ENCODE measurements at places on chromosomes 5 and 9.

DNA sequence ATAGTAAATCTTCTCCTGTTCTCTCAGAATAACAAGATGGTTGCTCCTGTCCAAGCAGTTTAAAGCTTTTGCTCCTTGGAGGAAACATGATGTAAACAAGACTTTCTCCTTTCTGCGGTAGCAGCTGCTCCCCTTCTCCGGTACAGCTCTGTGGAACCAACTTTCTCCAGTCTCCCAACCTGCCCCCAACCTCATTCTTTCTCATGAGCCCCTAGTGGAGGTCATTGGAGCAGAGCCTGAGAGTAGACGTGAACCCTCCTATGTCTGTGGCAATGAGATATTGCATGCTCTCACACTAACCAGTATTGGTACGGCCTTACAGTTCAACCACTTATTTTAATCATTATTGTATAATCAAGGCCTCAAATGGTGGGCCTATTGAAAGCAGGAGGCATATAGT lies 483.8 kb upstream of the CDH10 start:
- DNase-seq = no peak

GRCh38 chr9:14092344-14092743 lies 221.6 kb downstream of the NFIB start:
- DNase-seq = no peak

- DNase-seq = no peak
Observed at GRCh38 chr5:103497781-103498180, 64.8 kb downstream of the NUDT12 start.

DNA sequence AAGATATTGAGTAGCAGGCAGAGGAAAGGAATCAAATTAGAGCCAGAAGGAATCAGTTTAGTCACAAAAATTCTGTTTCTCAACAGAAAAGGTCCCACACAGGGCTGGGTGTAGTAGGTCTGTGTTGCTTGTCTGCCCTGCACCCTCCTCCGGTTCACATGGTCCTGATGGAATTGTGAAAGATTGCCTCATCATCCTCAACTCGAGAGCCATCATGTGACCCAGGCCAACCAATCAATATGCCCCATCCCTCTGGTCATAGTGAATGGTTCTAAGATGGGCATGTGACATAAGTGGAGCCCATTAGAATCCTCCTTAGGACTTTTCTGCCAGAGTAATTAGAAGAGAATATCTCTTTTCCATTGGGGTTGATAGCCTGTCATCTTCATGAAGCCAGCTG lies 56.7 kb upstream of the RAD23B start:
- DNase-seq = no peak

DNA sequence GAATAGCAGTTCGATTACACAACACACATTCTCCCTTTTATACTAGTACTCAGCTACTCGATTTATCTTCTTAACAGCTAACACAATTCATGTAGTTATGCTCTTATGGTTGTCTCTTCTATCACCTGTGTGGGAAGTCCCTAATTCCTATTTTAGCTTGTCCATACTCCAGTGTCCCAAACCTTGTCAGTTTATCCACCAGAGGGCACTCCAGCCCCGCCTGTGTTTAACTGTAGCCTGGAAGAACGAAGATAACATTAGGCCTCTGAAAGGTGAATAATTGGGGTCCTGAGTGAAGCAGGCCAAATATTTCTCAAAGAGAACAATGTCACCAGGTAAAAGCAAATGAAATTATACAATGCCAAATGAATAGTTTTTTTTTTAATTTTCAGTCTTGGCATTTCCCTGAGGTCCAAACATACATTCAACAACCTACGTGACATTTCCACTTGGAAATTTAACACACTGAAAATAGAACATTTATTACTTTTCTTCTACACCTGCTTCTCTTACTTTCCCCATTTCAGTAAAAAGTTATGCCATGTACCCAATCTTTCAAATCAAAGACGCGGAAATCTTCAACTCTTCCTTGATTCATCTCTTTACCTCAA lies 560.7 kb downstream of the HTR1A start:
- peak; percentile 29 for DNase-seq

- peak; percentile 30 for DNase-seq
Observed at GRCh38 chr5:9947944-9948343, 301.7 kb downstream of the ATPSCKMT start.

GRCh38 chr5:159571501-159572244 lies 241.4 kb upstream of the IL12B start:
- no peak for DNase-seq

DNA sequence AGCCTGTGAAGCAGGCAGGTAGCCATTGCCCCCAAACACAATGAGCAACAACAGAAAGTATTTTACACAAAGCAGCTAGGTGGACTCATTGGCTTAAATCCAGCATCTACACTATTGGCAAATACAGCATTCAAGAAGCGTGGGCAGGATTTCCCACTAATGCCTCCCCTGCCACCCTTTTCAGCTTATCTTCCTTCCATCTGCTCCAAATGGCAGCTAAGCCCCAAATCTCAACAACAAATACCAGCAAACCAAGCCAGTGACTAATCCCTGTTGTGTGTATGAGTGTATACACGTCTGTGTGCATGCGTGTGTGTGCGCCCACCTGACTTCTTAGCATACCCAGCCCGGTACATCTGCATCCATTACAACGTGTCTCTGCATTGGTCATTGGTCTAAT lies 151.2 kb upstream of the WWC1 start:
- no peak for DNase-seq

DNA sequence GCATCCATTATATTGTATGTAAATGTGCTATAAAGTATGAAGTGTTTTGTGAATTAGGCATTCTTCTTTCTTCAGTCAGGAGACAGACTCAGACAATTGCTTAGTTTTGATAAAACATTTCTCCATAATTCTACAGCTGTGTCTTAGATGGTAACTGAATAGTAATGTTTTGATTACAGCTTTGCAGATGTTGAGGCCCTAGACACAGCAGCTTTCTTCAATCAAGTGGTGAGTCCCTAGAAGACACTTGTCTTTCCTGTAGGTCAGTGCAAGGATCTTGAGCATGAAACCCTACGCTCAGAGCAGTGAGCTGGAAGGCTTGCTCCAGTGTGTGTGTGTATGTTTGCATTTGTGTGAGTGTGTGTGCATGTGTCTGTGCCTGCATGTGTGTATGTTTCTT lies 46.8 kb upstream of the CD180 start:
- DNase-seq = no peak

GRCh38 chr9:136185596-136186366 lies 19.1 kb downstream of the LHX3 start:
- DNase-seq = no peak

DNA sequence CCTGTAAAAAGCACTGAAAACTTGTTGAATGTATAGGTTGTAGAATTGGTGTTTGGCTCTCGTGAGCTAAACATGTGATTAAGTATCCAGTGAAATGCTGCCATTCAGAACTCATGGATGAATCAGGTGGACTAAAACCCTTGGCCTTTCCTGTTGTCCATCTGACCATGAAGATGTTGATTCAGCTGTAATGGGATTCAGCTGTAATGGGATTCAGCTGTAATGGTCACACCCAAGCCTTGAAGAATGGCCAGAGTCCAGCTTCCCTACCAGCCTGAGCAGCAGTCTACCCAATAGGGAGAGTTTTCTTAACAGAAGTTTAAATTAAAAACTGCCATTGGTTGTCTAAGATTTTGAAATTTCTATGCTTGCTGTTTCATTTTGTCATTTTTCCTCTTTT lies 18.1 kb downstream of the MAMDC2 start:
- no peak for DNase-seq

DNA sequence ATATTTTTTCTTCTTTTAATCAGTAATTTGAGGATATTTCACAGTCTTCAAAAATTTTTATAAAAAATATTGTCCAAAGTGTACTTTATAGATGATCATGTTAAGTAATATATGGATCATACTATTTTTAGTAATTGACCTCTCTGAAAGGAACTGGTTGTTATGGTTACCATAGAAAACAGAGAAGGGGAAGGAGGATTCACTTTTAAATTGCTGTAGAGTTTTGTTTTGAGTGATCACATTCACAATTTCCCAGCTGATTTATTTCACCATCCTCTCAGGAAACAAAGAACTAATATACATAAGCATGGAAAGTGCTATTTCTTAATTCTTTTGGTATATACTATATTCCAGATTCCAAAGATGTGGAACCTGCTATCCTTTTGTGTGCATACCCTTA lies 56.5 kb upstream of the NREP start:
- no peak for DNase-seq

- DNase-seq = no peak
Observed at GRCh38 chr9:89006267-89006666, 15.0 kb downstream of the S1PR3 start.

- DNase-seq = no peak
Observed at GRCh38 chr5:1086137-1086536, 25.7 kb downstream of the SLC12A7 start.

- peak; percentile 87 for DNase-seq
Observed at GRCh38 chr9:133121198-133121914, at the start of gene RALGDS. Gene RALGDS (minus strand): TSS chr9:133121240. CDS start chr9:133121154, 86 bp downstream.

DNA sequence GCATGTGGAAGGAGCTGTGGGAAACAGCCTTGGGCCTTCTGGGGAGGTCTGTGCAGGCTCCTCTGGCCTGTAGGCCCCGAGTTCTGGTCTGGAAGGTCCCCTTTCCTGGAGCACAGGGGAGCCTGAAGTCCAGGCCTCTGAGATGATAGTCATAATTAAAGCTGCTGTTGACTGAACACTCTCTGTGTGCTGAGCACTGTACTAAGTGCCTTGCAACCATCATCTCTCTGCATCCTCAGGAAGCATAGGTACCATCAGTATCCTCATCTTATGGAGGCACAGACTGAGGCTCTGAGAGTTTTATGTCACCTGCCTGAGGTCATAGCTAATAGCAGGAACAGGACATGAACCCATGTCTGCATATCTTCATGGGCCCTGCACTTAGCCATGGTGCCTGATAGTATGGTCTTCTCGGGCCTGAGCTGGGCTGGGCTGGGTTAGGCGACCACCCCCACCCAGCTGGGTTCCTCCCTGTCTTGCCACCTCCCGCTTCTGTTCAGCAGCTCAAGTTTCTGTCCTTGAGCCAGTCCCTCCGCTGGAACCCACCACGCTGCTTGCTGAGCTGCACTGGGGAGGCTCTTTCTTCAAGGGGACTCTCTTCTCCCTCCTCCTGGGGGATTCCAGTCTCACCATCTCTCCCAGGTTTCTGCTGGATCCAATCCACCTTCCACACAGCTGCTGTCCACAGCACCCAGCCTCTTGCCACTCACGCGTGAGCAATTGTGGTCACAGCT lies 27.6 kb downstream of the LMX1B start:
- DNase-seq = no peak

DNA sequence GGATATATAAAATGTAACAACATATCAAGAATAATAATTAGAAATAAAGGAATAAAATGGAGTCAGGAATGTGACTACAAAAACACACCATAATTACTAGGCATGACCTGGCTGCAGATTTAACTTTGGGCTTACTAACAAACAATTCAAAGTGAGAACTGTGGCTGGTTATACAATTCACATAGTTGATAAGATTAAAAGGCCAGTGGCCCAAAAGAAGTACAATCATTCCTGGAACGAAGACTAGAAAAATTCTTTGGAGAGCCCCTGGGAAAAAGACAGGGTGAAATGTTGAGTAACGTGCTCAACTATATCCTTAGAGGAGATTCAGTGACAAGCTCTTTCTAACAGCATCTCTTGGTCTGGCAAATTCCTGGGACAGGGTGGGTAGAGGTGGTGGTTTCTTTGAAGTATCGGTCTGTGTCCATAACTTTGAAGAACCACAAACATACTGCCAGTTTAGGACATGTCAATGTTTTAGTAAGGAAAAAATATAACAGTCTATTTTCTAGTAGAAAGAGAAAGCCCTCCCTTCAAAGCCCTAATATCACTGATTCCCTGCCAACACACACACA lies 75.0 kb upstream of the IL6ST start:
- no peak for DNase-seq

DNA sequence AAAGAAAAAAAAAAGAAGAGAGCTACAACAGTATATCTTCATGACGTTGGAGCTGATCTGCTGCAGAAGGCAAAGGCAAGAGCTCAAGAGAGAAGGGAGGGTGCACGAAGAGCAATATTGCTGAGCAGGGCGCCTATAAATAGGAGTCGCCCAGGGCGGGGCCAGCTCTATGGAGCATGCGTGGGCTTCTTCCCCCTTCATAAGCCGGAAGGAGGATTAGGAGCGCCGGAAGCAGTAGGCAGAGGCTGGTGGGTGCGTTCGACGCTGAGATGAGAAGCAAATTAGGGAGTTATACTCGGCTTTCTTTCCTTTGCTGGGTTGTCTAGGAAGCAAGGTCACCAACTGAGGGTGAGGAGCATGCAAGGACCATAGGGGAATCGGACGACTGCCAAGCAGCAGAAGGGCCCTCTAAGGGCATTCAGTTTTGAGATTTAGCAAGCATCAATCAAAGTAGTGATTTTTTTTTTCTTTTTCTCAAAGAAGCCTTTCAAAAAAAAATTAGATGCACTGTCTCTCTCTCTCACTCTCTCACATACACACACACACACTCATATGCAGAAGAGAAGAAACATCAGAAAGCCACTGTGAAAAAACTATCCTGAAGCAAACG lies 496.7 kb downstream of the ENC1 start:
- no peak for DNase-seq

- no peak for DNase-seq
Observed at GRCh38 chr5:58077416-58077815, 382.5 kb downstream of the PLK2 start.

- DNase-seq = no peak
Observed at GRCh38 chr5:133824661-133825254, 143.7 kb downstream of the C5orf15 start.

DNA sequence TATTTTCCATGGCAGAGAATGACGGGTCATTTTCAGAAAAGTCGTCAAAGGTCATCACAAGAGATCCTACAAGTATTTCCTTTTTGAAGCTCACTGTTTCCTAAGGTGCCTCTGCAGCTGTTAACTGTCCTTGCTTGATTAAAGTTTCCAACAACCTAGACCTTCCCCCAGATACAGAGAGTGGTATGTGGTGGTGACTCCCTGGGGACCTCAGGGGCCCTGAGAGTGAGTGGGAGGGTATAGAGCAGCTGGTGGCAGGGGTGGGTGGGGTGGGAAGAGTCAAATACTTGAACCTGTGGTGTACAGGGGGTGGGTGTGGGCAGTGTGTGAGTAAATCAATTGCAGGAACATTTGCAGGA lies 1.6 kb upstream of the CD72 start:
- no peak for DNase-seq

- DNase-seq = no peak
Observed at GRCh38 chr5:121319292-121319691, 532.4 kb upstream of the FTMT start.

GRCh38 chr9:14347406-14348122 lies 33.6 kb upstream of the NFIB start:
- DNase-seq = peak; percentile 25

- DNase-seq = peak; percentile 38
Observed at GRCh38 chr9:91966503-91966902, 16.5 kb upstream of the ROR2 start.
